ENCODE measurements at places on chromosomes 5 and 9.

DNA sequence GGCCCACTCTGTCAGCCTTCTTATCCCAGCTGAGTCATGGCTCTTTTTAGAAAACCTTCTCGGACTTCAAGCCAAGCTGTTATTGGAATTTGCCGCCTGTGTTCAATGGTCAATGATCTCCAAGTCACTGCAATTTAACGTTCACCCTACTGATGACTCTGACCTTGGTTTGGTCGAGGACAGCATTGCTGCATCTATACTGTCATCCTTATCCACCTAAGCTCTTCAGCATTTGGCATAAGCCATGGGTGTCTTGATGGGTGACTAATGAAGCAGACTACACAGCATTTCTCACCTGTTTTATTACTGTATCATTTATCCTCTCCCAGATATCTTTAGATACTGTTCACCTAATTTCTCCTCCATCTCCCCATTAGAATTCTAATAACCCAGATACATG lies 5.6 kb upstream of the HSPB3 start:
- DNase-seq, result no peak

DNA sequence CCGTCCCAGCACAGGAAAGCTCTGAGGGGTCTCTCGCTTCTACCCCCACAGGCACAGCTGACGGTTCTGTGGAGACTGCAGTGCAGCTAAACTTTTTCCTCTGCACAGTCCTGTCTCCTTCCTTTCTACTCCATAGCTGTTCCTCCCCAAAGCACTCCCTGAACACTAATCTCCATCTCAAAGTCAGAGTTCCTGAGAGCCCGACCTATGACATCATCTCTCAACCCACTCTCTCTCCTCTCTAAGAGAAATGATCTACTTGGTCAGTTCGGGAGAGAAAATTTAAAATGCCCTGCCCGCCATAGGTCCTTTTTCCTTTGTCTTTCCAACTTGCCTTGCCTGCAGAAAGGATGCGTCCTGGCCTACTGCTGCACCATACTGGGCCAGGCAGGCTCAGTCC lies 90.6 kb downstream of the FANCC start:
- DNase-seq, result no peak

GRCh38 chr9:121640076-121640475 lies 11.4 kb upstream of the DAB2IP start:
- peak; percentile 53 for DNase-seq

- no peak for DNase-seq
Observed at GRCh38 chr5:124650147-124650561, 96.3 kb downstream of the ZNF608 start.

DNA sequence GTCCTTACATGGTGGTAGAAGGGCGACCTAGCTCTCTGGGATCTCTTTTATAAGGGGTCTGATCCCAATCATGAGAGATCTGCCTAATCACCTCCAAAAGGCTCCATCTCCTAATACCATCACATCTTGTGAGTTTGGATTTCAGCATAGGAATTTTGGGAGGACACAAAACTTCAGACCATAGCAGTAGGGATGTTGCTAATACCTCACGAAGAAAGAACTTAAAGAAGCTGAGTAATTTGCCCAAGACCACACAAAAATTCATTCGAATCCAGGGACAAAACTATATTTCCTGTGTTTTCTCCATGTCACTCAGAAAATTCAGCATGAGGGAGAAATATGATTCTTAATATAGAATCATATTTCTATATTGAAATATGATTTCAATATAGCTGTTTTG lies 32.7 kb downstream of the MTAP start:
- no peak for DNase-seq

- no peak for DNase-seq
Observed at GRCh38 chr5:80816590-80816989, 143.6 kb upstream of the RASGRF2 start.

GRCh38 chr5:102833146-102833545 lies 78.0 kb downstream of the PAM start:
- DNase-seq, result no peak

DNA sequence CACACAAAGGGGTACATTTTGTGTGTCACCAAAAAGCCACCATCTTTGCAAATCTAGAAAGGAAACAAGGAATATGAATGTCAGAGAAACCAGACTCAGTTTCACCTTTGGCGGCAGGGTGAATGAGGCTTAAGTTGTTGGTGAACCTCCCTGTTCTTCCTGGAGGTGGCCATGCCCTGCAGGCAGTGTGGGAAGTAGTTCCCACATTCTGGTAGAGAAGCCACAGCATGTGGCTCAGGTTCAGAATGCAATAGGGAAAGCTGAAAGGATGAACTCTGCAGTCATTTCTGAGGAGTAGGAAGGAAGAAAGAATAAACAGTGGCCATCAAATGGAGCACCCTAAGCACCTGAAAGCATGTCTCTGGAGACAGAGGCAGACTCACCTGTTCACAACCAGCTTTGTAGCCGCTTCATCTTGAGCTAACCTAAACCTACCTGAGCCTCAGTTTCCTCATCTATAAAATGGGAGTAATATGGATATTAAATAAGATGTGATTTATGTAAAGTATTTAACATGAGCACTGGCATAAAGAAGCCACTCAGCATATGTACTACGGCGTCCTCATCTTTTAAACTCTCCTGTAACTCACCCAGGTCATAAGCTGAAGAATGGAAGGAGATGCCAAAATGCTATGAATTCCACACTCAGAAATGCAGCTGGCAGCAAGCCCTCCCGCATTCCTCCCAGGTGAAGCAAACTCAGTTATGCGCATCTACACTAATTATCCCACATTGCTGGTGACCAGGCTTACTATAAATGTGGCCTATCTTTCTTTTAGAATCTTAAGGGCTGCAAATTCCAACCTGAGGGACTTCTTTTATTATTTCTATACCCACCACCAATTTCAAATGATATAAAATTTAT lies 86.0 kb downstream of the ZNF608 start:
- no peak for DNase-seq

DNA sequence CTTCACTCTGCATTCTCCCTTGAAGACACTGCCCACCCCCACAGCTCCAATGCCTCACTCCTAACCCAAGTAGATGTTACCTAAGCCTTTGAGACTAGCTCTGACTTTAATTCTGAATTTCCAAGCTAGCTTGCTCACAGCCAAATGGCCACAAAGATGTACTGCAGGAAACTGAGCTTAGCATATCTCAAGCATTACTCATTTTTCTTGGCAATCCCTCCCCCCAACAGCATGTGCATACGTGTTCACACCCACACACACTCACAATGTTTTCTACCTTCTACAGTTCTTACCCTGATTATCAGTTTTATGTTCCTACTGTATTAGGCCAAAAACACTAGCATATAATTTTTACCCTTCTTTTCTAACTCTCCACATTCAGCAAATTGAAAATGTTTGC lies 13.7 kb upstream of the GRIA1 start:
- no peak for DNase-seq

GRCh38 chr5:86864051-86864450 lies 246.3 kb downstream of the COX7C start:
- DNase-seq, result no peak

GRCh38 chr9:129568560-129569501 lies 52.1 kb downstream of the C9orf50 start:
- no peak for DNase-seq

- DNase-seq, result no peak
Observed at GRCh38 chr5:171336521-171337209, 27.6 kb downstream of the TLX3 start.

DNA sequence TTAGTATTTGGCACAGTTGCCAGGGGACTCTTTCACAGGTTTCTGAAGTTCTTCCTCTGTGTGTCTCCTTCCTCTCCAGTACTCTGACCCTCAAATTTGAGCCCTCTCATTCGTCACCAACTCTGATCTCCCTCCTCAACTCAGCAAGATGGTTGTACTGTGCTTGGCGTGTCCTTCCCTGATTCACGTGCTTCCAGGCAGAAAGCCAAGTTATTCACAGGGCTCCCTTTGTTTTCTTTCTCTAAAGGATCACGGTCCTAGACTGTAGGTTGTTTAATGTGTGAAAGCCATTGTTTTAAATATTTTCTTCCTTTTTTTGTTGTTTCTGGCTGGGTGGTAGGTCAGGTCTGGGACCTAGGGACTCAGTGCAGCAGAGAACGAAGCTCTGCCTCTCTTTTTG lies 142.9 kb downstream of the DMAC1 start:
- DNase-seq, result no peak

DNA sequence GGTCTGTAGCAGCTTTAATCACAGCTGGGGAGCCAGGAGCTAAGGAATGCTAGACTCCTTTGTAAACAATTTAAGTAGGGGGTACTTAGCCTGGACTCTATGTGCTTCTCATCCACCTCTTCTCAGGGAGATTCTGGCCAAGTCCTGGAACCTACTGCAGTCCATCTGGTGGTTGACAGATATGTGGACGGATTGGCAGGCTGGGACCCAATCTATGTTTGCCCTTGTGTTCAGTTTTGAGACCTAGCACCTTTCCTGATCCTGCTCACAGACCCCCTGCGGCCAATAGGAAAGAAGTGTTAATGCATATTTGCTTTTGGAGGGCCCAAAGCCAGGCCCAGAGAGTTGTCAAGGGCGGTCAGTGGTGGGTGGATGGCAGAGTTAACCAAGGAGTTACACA lies 6.4 kb downstream of the SLC22A5 start:
- DNase-seq, result no peak

DNA sequence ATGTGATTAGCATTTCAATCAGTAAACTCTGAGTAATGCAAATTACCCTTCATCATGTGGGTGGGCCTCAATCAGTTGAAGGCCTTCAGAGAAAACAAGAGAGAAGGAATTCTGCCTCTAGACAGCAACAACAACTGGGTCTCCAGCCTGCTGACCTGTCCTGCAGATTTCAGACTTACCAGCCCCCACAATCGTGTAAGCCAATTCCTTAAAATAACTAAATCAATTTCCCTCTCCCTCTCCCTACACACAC lies 41.7 kb upstream of the FBXW11 start:
- DNase-seq, result no peak

DNA sequence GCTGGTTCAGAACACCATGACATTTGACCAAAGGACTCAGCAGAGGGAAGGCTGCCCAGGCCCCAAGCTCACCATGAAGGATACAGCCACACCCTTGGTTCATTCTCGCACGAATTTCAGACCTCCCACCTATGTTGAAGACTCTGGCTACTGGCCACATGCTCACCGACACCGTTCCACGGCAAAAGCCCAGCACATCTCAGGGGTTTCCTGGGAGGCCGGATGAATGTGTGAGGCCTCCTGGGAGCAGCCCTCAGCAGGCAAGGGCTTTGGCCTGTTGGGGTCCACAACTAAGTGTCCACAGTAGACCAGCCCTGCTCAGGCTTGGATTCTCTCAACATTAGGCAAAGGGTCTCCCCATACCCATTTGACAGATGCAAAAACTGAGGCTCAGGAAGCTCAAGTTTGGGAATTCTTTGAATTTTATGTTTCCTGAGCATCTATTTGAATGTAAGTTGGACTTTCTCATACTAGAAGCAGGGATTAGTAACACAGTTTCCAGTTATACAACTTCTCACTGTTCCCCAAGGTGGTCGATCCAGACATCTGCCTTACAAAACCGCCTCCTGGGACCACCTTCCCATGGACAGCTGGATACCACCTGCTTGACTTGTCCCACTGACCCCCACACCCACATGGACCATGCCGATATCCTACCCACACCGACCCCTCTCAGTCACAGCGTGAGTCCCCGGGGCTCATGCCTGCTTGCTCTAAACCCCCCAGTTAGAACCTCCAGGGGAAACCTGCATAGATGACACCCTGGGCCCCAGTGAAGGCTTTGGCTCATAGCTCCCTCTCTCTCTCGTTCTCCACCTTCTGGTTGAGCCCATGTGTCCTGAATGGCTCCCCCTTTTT lies 27.9 kb downstream of the CCT5 start:
- DNase-seq, result no peak

GRCh38 chr5:123287881-123288280 lies 135.3 kb downstream of the CEP120 start:
- DNase-seq, result no peak

- DNase-seq, result peak; percentile 46
Observed at GRCh38 chr9:34047864-34048726, 592 bp downstream of the UBAP2 start.

DNA sequence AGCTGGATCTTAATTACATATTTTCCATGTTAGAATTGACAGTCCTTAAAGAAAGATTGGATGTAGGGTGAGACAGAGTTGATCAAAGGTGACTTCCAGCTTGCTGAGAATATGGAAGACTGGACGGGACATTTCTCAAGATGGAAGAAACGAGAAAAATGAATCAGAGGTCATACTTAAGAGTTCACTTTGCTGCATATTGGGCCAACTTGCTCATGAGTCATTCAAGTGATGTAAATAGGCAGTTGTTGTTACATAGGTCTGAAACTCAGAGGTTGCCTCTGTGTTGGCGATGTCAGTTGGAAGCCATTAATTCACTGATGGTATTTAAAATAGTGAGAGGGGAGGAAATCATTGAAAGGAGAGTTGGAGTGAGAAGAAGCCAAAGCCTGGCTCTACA lies 132.8 kb downstream of the CD180 start:
- no peak for DNase-seq

- DNase-seq, result peak; percentile 33
Observed at GRCh38 chr5:141512911-141513626, 24.2 kb downstream of the PCDHGC5 start.

- no peak for DNase-seq
Observed at GRCh38 chr9:25557645-25558300, 120.5 kb downstream of the TUSC1 start.

DNA sequence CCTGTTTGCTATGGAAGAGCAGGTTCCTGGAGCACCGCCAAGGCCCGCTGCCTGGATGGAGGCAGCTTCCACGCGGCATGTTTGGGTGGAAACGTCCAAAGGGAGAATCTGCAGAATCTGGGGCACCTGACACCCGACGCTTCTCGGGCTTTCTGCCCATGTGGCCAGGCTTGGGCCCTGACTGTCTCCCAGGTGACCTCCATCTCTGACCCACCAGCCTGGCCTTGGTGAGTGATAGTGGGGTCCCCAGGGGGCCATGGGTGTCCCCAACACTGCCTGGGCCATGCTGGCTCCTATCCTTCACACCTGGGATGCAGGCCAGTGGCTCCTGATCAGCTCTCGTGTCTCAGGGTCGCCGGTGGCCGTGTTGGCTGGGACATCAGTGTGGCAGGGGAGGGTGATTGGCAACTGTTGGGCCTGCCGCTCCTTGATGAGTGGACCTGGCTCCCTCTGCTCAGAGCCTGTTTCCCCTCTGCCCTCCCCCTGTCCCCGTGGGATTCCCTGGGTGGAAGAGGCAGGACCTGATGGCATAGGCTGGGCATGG lies 34.0 kb downstream of the GLT6D1 start:
- no peak for DNase-seq
